ENCODE measurements at places on chromosomes 2 and 18.

- DNase-seq, result no peak
Observed at GRCh38 chr2:62686012-62686685, 19.4 kb upstream of the EHBP1 start.

GRCh38 chr2:151334082-151334815 lies 23.1 kb upstream of the TNFAIP6 start:
- DNase-seq, result no peak

- no peak for DNase-seq
Observed at GRCh38 chr2:1687254-1687653, 57.1 kb downstream of the PXDN start.

DNA sequence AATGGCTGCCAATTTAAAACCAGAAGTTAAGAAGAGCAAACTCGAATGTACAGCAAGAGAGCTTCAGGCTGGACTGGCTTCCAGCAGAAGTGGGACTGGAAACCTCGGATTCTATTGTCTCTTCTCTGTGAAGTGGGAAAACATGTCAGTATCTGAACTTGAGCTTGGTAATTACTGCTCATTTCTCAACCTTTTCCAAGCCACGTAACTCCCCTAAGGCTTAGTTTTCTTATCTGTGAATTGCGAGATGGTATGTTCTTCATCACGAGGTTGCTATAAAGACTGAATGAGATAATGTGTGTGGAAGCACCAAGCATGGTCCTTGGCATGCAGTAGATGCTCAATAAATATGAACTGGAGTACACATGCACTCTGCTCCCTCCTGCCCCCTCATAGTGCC lies 259.4 kb upstream of the SPRED2 start:
- DNase-seq, result no peak

DNA sequence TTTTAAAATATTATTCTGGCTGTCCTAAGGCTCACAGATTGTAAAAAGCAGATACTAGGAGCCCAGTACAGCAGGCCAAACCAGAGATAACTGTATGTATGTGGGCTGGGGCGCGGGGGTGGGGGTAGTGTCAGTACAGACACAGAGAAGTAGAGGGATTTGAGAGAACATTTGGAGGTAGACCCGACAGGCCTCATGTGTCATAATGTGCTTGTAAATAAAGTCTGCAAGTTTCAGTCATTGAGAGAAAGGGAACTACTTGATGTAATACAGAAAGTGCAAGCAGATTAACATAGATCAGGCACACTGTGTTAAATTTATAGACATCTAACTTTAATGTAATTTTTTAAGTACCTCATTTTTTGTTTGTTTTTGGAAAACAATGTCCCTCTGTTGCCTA lies 7.4 kb upstream of the POLI start:
- DNase-seq, result no peak

DNA sequence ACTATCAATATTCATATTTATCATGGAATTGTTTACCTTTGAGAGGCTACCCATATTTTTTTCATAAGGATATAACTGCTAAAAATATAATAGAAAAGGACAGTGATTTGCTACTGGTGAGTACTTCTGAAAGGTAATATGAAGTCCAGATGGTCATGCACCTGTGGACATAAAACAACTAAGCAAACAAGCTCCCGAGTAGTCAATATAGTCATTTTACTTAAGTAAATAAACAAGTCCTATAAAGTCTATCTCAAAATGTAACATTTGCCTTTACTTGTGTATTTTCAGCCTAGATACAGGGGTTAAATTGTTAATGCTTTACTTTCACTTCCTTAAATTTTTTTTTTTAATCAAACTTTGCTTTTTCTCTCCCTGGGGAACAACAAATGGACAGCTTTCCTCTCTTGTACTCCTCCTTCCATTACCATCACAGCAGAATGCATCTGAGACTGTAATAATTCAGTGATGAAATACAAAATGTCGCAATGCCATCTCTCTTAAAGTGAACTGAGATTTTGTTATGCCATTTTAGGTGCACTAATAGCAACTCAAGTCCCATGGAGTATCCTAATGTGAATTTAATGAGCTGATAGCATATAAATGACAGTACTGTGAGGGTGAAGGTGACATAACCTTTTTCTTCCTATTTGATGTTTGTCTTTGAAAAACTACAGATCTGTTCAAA lies 1325.4 kb upstream of the ZEB2 start:
- DNase-seq, result no peak

DNA sequence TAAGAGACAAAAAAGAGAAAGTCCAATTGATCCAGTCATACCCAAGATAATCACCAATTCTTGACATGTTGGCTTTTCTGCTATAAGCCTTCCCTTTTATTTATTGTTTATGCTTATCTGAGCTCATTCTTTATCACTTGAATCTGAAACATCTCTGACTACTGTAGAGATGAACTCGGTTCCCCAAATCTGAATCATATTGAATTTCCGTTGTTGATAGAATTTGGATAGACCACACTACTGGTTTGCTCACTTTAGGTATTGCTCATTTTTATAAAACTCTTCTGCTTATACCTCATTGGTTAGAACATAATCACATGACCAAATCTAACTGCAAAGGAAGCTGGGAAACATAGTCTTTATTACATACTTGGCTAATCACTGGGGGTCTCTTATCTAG lies 236.9 kb downstream of the TRIB2 start:
- DNase-seq, result no peak

DNA sequence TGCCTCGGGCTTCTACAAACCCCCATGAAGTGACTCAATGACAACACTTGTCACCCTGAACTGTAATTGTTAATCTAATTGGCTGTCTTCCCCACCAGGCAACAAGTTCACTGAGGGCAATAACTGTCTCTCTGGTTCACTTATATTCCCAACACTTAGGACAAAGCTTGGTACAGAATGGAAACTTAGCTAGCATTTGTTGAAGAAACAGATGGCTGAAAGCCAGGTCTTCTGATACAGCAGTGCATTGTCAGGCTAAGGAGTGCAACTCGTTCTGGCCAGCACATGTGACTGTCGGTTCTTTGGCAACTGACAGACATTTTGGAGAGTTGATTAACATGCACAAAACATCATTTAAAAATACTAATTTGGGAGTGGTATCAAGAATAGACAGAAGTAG lies 14.6 kb upstream of the DNAJC27 start:
- DNase-seq, result peak; percentile 42

DNA sequence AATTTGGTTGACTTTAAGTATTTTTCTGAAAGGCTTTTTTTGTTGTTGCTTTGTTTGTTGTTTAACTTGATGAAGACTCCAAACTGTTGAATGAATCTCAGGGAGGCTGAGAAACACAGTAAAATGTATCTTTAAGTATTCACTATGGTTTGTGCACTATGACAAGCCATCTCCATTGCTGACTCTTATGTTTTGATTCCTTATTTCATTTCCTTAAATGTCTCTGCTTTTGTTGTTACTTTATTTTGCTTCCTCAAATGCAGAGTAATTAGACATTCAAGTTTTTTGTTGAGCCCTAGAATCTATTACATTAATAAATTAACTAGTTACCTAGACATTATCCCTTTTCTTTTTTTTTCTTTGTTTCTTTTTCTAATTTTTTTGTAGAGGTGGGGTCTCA lies 46.3 kb upstream of the SLC39A10 start:
- no peak for DNase-seq

DNA sequence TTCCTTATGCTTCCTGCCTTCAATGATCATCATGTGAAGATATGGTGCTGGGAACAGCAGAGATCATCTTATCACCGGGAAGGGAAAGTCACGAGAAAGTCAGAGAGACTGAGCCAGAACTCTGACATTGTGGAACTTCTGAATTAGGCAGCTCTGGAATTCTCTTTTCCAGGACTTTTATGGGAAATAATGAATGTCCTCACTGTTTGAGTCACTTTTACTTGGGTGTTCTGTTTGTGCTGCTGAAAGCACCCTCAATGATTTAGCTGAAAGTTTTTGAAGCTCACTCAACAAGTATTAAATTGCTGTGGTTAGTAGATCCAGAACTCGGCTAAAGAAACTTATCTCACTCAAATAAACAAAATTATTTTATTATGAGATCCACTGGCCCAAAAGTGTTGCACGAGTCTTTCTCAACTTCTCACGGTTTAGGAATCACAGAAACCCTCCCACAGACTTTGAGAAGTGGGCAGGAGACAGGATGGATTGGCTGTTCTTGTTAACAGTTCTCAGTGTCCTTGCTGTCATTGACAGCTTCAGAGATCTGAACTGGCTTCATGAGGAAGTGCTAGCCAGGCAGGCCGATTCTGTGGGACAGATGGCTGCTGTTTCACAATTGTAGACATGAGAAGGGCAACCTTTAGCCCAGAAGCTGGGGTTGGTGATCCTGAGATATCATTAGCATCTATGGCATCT lies 26.4 kb upstream of the ATRAID start:
- DNase-seq, result no peak

- DNase-seq, result no peak
Observed at GRCh38 chr2:100882645-100883613, 63.0 kb downstream of the NPAS2 start.

DNA sequence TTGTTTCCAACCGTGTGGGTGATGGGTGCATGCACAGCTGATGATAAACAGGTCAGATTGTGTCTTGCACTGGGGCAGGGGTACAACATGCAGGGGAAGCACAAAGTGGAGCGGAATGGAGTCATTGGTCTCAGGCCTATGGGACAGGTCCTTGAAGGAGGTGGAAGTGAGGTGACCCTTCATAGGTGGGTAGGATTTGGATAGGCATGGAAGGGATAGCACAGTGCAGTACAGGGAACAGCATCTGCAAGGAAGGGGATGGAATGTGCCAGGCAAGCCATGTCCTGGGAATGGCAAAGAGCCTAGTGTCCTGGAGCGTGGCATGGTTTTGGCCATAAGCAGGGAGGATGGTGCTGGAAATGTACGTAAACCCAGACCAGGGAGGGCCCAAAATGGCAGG lies 143.9 kb downstream of the CAPN13 start:
- DNase-seq, result no peak

DNA sequence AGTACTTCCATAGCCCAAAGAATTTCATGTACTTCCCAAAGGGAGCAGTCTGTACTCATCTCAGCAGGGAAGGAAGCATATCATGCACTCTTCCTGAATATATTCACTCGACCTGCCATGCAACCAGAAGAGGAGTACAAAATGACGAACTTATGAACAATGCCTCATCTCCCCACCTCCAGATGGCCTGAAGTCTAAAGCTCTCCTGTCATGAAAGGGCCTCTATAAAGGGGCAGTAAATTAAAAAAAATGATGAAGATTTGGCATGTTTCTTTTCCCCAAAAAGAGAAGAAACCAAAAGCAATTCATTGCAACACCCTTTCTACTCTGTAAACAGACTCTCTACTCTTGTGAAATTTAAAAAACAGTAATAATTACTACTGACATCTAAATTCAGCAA lies 1601.1 kb downstream of the LRP1B start:
- no peak for DNase-seq

DNA sequence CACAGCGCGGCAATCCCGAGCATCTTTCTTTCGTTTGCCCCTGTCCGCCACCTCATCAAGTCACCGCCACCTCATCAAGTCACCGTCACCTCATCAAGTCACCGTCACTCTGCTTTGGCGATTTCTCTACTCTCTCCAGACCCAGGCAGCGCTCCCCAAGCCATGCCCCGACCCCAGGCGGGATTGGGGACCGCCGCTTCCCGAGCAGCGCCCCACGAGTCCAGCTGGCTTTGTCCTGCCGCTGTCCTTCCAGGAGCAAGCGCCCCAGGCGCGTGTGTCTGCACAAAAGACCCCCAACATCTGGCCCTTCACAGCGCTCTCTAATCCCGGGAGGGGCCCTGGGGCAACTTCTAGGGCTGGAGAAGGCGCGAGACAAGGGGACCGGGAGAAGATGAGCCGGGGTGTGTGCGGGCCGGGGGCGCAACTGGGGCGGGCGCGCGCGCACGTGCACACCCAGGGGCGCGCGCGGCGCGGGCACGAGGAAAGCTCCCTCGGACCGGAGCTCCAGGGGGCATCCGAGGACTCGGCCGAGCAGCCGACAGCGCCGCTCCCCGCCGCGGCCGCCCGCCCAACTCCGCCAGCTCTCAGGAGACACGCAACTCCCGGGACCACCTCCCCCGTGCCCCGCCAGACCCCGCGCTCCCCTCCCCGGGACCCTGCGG lies 633 bp upstream of the RNF152 start:
- peak; percentile 20 for DNase-seq

GRCh38 chr2:119383410-119384140 lies 16.8 kb downstream of the DBI start:
- DNase-seq, result no peak
